AG08395 (cell line): ENCODE measurements at places on chromosomes 13 and 19.
A peak's percentile ranks its signal among the peaks of the same experiment; 100 is the strongest.

- DNase-seq = no peak
Measured at GRCh38 chr19:38924388-38924787, 6.2 kb downstream of the SARS2 start.

DNA sequence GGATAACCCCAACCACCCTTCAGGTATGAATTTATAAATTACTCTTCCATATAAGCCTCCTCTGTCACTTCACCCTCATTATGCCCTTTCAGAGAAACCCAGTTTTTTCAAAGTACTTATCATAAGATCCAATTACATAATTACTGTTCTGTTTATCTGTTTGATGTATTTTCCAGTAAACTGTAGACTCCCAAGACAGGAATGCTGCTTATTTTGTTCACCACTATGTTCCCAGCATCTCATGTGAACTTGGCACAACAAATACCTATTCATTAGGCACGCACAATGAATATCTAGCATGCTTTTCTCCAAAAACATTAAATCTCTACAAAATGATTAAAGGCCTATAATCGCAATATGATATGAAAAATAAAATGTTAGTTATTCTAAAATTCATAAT is 13.2 kb downstream of the ENOX1 start:
- no peak for DNase-seq

DNA sequence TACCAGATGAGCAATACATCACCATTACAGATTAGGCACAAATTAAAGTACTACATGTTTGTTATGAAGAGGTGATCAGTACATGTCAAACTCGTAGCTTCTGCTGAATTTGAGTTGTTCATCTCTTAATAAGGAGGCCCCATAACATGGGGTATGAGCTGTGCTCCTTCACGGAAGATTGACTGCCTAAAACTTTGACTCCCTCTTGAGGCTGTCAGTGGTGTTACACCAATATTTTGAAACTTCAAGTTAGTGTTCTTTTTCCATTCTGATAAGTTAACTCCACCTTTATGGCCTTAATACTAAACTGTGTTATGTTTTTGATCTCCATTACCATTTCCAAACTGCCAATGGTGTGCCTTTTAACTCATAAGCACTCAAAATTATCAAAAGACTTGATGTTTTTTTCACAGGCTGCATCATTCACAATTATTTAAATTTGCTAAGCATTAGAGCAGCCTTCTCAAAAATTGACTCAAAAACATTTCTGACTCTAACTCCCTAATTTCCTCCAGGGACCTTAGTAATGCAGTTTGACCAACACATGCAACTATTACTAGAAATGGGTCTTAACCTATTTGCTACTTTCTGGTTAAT is 1591.5 kb downstream of the PCDH9 start:
- DNase-seq = peak; percentile 48

GRCh38 chr13:45108716-45109101 is 11.6 kb upstream of the GTF2F2 start:
- DNase-seq = no peak

DNA sequence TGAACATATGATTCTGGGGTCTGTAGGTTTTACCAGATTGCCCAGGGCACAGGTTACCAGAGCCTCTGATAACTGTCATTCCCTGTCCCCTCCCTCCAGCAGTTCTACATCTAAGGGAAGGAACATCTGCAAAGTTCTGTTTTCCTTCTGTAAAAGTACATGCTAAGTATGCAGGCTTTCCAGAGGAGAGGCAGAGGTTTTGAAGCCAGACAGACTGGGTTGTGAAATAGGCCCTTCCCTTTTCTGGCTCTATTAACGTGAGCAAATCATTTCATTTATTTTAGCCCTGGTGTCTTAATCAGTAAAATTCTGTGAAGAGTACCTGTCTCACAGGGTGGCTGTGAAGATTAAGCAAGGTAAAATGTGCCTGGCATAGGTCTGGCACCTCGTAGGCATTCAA is 66.1 kb upstream of the C1QTNF9 start:
- no peak for DNase-seq

- DNase-seq = no peak
Measured at GRCh38 chr13:30071969-30072817, 221.8 kb upstream of the UBL3 start.

DNA sequence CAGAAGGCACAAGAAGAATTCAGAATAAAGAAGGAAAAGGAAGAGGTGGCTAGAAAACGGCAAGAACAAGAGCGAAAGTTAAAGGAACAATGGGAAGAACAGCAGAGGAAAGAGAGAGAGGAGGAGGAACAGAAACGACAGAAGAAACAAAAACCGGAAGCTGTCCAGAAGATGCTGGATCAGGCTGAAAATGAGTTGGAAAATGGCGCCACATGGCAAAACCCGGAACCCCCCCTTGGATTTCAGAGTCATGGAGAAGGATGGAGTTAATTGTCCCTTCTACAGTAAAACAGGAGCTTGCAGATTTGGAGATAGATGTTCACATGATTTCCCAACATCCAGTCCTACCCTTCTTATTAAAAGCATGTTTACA is 6.7 kb downstream of the CD209 start:
- DNase-seq = no peak

- peak; percentile 60 for DNase-seq
Measured at GRCh38 chr13:43303033-43303729, 279.8 kb downstream of the DNAJC15 start.

DNA sequence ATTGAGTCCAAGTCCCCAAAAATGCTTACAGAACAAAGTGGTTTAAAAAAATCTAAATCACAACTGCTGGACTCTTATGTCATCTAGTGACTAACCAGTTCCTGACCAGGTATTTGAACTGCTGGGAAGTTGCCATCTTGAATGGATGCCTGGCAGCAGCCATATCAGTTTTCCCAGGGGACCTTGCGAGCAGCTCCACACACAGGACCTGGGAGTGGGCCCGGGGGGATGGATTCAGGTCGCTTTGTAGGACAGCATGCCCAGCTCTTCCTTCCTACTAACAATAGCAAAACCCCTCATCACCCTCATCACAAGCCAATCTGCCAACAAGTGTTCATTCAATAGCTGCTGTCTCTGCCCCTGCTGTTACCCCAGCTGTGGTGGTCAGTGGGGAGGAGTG is 65.3 kb downstream of the KCTD15 start:
- DNase-seq = no peak

DNA sequence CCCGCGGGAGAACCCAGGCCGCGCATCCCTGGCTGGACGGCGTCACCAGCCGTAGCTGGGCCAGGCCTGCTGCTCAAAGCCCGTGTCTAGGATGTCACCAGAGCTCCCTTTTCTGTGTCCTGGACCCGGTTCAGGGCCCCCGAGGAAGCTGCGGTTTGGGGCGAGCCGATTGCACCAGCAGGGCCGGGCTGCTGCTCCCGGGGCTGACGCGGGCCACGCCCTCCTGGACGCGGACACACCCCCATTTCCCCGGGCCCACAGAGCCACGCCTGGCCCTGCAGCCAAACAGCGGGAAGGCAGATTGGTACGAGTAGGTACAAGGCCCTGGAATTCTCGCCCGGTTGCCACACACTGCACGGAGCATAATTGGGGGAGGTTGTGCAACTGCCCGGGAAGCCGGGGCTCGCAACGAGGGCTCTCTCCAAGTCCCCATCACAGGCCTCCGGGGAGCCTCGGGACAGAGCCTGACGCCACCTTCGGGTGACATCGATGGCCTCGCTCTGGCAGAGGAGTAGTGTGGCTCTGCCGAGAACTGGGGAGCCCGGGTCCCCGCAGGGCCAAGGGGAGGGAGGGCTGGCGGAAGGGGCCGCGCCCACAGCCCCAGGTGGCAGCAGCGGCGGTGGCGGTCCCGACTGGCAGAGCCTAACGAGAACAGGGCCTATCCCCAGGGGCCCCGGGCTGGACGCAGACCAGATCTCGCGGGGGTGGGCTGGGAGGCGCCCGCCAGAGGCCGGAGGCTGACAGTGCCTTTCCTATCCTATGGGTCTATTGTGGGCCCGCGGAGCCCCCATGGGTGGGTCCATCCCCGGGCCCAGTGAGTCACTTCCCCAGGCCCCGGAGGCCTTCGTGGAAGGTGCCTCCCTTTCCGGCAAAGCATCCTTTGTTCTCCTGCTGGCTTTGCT is 23.5 kb downstream of the KCTD15 start:
- peak; percentile 85 for DNase-seq
